Breast epithelium (tissue), 4 donors: ENCODE measurements at places on chromosomes 11 and 22. TPM values are rescaled to one million over a fixed set of nuclear protein-coding genes. Genes with fewer than 3 reads are reported as not detected.
A peak's percentile ranks its signal among the peaks of the same experiment; 100 is the strongest.

GRCh38 chr11:44658506-44658850 lies 68.3 kb upstream of the TSPAN18 start:
- H3K4me1 ChIP-seq, result no peaks in the 10 kb centered on the region
- H3K36me3 ChIP-seq, result no peaks in the 10 kb centered on the region
- H3K27me3 ChIP-seq, result no peaks in the 10 kb centered on the region
- no peak overlapping the region for H3K4me3 ChIP-seq

DNA sequence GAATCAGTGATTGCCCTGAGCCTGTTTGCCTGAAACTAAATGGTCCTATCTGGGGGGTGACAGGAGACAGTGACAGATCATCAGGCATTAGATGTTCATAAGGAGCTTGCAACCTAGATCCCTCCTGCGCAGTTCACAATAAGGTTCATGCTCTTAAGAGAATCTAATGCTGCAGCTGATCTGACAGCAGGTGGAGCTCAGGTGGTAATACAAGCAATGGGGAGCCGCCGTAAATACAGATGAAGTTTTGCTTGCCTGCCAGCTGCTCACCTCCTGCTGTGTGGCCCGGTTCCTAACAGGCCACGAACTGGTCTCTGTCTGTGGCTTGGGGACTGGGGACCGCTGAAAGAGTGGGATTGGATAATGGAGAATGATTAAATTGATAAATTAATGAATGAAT lies 14.0 kb downstream of the NOX4 start:
- no peak overlapping the region for H3K4me3 ChIP-seq
- DNase-seq, result no peak
- no peak overlapping the region for H3K27ac ChIP-seq
- H3K4me1 ChIP-seq, result no peaks in the 10 kb centered on the region
- no peaks in the 10 kb centered on the region for H3K27me3 ChIP-seq

GRCh38 chr11:65445604-65446445 lies 23.2 kb downstream of the NEAT1 start:
- peak overlapping the region; percentile 81 for H3K27ac ChIP-seq
- H3K27me3 ChIP-seq, result no peaks in the 10 kb centered on the region
- no peak for DNase-seq
- H3K36me3 ChIP-seq, result no peaks in the 10 kb centered on the region

DNA sequence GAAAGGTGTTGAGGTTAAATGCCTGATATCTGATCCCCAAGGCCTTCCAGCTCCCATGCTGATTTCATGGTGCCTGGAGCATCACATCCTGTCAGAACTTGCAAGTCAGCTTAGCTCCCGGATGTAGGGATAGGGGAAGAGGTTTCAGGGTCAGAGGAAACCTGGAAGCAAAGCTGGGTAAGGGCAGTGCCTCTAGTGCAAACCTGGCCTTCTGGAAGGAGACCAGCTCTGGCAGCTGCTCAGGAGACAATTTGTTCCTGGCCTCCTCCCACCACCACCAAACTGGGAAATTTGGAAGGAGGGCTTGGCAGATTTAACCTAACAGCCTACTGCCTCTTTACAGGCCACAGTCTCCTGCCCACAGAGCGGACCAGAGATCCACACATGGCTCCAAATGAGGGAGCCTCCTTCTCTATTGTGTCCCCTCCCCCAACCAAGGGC lies 9.2 kb upstream of the TSKU start:
- no peaks in the 10 kb centered on the region for H3K27me3 ChIP-seq
- peak; percentile 76 for DNase-seq
- H3K4me3 ChIP-seq, result no peak overlapping the region
- H3K36me3 ChIP-seq, result no peaks in the 10 kb centered on the region
- H3K27ac ChIP-seq, result peak overlapping the region; percentile 94

DNA sequence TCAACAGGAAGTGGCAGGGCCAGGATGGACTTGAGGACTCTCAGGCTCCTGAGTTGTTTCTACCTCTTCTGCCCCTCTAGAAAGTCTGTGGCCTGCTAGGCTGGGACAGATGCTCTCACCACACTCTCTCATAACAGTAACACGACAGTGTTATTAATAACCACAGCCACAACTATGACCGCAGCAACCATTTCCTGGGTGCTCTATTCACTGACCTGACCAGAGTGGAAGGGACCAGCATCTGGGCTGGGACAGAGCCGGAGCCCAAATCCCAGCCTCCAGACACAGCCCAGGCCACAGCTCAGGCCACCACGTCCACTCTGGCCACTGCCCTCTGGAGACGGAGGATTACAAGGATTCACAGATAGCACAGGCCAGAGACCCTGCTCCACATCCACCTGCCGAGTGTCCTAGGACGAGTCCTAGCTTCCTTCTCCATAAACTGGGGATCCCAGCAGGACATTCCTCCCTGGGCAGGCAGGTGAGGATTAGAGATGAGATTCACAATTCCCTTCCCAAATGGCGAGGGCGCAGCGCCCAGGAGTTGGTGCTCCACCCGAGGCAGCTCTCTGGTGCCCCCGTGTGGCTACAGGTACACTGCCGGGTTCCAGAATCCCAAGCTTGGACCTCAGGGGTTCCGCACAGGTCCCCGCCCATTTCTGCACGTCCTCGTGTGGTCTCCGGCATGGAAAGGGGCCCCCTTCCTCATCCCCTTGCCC lies 7.1 kb downstream of the PNPLA5 start:
- no peak overlapping the region for H3K4me3 ChIP-seq
- H3K27me3 ChIP-seq, result peaks cover 50% of the 10 kb centered on the region
- no peak for DNase-seq

DNA sequence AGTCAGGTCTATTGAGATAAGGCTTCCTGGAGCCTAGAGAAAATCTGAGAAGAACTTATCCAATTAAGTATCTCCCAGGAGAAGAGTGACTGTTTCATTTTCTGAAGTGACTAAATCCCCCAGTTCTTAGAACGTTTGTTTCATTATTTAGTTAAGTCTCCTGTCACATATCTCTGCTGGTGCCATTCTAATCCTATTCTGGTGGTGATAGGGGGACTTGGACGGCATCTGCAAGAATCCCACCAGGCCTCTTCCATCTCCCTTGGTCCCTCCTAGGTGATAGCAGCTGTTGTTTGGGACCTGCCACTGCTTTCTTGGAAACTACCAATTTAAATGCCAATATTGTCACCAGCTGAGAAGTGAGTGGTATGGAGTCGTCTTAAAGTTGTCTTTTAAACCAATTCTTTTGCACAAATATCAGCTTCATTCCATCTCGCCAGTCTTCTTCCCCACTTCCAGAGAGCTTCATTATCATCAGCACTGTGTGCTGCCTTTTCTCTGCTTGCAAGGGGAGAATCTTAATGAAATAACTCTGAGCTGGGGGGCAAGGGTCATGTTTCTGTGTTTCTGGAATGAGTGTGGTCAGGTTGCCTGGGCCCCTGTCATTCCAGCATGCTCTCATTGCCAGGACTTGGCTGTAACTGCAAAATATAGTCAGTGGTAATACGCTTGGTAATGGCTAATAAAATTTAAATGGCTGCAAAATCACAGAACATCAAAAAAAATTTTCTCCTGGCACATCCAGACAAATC lies 104.8 kb downstream of the LDLRAD3 start:
- H3K27ac ChIP-seq, result no peak overlapping the region
- no peaks in the 10 kb centered on the region for H3K4me1 ChIP-seq

- H3K4me1 ChIP-seq, result no peaks in the 10 kb centered on the region
- H3K4me3 ChIP-seq, result no peak overlapping the region
- H3K27me3 ChIP-seq, result no peaks in the 10 kb centered on the region
Measured at GRCh38 chr22:46504584-46504983, 32.8 kb downstream of the CELSR1 start.

DNA sequence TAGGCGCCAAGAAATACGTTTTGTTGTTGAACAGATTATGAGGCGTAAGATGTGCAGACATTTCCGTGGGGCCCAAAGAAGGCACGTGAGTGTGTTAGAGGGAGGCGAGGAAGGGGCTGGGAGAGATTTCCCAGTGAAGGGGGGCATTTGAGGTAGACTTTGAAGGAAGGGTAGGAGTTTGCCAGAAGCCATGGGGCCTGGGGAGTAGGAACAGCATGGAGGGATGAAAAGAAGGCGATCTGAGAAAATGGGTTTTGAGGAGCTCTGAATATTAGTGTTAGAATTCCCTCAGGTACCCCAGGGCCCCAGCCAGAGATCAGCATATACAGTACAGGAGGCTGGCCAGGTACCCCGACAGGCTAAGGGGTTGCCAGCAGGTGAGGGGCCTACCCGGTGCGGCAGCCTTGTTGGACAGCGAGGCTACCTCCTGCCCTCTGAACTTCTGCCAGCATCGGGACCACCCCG lies 414 bp upstream of the MIEF1 start:
- no peak for DNase-seq
- no peaks in the 10 kb centered on the region for H3K36me3 ChIP-seq
- H3K4me1 ChIP-seq, result peaks cover 17% of the 10 kb centered on the region
- H3K27ac ChIP-seq, result peak overlapping the region; percentile 93

DNA sequence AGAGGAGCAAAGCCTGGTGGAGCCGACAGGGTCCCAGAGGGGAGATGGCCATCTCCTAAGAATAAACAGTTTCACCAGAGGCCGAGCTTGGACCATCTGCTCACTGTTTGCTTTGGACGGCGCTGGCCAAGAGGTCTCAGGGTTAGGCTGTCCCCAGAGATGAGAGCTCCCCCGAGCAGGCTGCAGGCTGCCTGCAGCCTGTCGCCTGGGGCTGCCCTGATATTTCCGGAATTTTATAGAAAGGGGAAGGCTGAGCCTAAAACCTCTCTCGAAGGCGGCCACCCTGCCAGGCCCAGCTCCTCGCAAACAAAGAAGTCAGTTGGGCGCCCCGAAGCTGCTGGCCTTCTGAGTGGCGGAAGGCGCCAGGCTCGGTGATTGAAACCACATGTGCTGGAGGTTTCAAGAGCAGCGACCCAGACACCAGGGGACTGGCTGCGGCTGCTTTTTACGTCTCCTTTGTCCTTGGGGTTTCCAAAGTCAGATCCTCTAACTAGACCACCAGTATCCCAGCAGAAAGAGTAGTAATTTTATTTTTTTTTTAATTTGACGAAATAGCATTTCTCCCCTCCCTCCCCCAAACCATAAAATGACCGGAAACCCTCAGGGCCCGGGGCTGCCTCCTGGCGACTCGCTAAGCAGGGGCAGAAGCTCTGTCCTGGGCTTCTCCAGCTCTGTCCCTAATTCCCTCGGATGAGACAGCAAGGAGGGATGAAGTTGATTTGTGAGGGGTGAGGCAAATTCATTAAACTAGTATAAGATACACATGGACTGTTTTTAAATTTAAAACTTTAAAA lies 57.4 kb downstream of the CLMP start:
- H3K4me1 ChIP-seq, result no peaks in the 10 kb centered on the region
- H3K27me3 ChIP-seq, result no peaks in the 10 kb centered on the region
- peak overlapping the region; percentile 1 for H3K4me3 ChIP-seq
- H3K36me3 ChIP-seq, result no peaks in the 10 kb centered on the region
- DNase-seq, result no peak

DNA sequence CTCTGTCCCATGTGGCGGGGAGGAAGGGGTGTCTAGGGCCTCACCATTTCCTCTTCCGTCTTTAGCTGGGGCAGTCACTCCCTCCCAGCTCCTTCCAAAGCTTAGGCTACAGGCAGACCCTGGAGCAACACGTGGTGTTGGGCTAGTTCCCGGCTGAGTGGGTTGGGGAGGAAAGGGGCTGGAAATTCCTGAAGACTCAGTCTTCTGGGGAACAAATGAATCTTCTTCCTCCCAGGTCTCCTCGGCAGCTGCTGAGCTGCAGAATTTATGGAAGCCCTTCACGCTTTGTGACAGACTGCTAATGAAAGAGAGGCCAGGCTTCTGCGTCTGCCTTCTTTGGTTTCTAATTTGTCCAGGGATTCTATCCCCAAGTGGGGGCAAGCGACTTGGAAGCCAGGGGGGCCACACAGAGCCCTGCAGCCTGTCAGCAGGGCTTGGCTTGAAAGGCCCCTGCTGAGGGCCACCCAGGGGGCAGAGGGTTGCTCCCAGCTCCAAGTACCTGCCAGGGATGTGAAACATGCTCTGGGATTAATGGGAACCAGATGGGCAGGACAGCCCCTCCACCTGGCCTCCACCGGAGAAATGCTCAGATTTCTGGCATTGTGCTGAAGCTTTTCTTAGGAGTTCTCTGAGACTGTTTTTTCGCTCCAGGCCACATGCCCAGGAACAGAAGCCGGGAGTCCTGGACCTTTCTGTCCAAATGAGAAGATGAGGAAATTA lies 123.1 kb downstream of the PKNOX2 start:
- H3K27me3 ChIP-seq, result peaks cover 4% of the 10 kb centered on the region
- H3K36me3 ChIP-seq, result no peaks in the 10 kb centered on the region
- H3K4me1 ChIP-seq, result no peaks in the 10 kb centered on the region
- H3K27ac ChIP-seq, result no peak overlapping the region
- DNase-seq, result no peak

GRCh38 chr11:82610671-82611070 lies 123.0 kb downstream of the FAM181B start:
- no peaks in the 10 kb centered on the region for H3K36me3 ChIP-seq
- no peaks in the 10 kb centered on the region for H3K4me1 ChIP-seq
- H3K27me3 ChIP-seq, result peaks cover 4% of the 10 kb centered on the region
- H3K4me3 ChIP-seq, result no peak overlapping the region
- DNase-seq, result no peak
- H3K27ac ChIP-seq, result no peak overlapping the region

DNA sequence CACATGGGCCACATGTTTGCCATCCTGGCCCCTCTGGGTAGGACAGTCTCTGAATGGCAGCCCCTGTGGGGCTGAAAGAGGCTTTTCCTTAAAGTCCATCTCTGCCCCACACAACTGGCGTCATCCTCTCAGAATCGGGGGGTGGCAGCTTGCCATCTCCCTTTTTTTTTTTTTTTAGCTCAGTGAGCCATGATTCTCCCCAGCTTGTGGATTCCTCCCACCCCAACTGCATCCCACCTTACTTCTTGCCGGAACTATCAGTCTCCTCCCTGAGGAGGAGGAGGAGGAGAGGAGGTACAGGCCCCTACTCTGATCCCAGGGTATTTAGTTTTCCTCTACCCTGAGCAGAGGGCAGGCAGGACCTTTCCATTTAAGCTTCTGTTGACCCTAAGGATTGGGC lies 3.4 kb downstream of the DGKZ start:
- no peak overlapping the region for H3K4me3 ChIP-seq
- H3K36me3 ChIP-seq, result no peaks in the 10 kb centered on the region

- no peaks in the 10 kb centered on the region for H3K4me1 ChIP-seq
- no peak overlapping the region for H3K27ac ChIP-seq
- H3K36me3 ChIP-seq, result no peaks in the 10 kb centered on the region
- H3K27me3 ChIP-seq, result no peaks in the 10 kb centered on the region
- DNase-seq, result no peak
Measured at GRCh38 chr22:21714786-21715185, 20.8 kb downstream of the YPEL1 start.

GRCh38 chr22:50339945-50340879 lies 2.9 kb upstream of the PPP6R2 start:
- no peaks in the 10 kb centered on the region for H3K27me3 ChIP-seq
- no peak overlapping the region for H3K27ac ChIP-seq
- no peak for DNase-seq
- H3K36me3 ChIP-seq, result no peaks in the 10 kb centered on the region
- no peak overlapping the region for H3K4me3 ChIP-seq
- H3K4me1 ChIP-seq, result peaks cover 6% of the 10 kb centered on the region

Gene FXYD2
- 2.0 TPM for total RNA-seq

Gene CRYBA4
- not detected for total RNA-seq

Gene FOXRED2
- 4.9 TPM for total RNA-seq

Gene MAP6
- total RNA-seq, result 5.0 TPM

Gene IL17RA
- total RNA-seq, result 13.8 TPM

Gene TRPM5
- total RNA-seq, result not detected

Gene C11orf58
- 207 TPM for total RNA-seq
